ENCODE measurements at places on chromosomes 1 and 21.

- no peak for DNase-seq
Observed at GRCh38 chr1:7888248-7889081, 35.6 kb upstream of the UTS2 start.

DNA sequence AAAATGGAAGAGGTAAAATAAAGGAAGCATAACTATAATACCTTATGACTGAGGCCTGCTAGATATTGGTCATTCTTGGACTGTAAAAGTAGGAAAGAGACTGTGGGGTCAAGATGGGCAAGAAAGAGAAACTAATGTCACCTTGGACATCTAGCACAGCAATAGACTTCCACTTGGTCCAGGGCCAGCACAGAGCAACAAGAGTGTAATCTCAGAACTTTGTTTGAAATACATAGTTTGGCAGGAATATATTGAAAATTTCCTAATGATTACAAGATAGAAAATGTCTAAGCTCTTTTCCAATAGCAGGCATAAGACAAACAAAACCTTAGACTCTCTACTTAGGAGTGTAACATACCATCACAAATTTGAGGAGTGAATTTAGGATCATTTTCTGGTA, 4.6 kb downstream of the LRRC8C start:
- no peak for DNase-seq

DNA sequence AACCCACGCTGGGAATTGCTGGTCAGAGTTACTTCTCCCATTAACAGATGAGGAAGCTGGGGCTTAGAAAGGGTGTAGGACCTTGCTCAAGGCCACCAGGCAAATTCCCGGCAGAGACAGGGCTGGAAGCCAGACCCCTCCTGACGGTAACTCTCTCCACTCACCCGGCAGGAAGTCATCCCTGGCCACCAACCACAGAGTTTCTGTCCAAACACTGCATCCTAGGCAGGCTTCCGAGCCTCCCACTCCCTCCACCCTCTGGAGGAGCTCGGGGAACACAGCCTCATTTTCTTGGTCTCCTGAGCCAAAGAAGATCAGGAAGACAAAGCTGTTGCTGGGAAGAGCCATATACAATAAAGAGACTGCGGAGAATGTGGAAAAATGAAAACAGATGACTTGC, 25.0 kb upstream of the ZNF436 start:
- DNase-seq, result no peak

GRCh38 chr1:181344091-181344490, 139.2 kb upstream of the CACNA1E start:
- no peak for DNase-seq

DNA sequence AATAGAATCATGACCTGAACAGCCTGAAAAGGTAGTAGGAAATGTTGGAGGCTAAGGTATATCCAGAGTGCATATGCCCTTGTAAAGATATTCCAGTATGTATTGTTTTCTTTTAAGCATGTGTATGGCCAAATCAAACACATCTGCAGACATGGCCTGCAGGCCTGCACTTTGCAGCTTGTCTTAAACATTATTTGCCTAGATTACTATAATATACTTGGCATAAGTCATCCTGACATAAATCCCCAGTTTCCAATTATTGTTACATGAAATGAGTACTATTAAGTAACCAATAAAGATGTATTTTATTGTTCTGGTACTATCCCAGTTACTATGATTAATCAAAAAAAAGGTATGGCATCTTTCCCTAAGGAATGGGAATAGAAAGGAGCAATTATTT, 169.1 kb upstream of the PTBP2 start:
- no peak for DNase-seq
